ENCODE measurements at places on chromosomes 6 and 20. TPM values are rescaled to one million over a fixed set of nuclear protein-coding genes. Genes with fewer than 3 reads are reported as not detected.

DNA sequence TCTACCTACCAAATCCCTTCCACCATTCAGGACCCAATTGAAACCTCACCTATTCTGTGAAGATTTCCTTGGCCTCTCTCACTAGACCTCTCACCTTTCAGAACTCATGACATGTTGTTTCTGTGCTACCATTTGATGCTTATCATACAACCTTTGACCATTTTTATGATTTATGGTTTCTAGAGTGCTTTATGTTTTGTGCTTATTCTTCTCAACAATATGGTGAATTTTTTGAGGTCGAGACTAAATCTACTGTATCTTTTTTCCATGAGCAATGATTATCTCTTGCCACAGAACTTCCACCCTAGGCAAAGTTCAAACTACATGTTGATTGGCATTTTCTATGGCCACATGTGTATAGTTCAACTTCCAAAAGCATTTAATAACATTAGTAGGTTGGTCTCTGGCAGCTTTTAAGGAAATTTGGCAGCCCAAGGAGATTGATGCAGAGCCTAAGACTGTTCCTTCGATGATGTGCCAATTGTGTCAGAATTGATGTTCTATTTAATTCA, 84.9 kb downstream of the OLIG3 start:
- DNase-seq: no peak

- no peak for DNase-seq
Observed at GRCh38 chr6:33856655-33857054, 52.9 kb upstream of the MLN start.

DNA sequence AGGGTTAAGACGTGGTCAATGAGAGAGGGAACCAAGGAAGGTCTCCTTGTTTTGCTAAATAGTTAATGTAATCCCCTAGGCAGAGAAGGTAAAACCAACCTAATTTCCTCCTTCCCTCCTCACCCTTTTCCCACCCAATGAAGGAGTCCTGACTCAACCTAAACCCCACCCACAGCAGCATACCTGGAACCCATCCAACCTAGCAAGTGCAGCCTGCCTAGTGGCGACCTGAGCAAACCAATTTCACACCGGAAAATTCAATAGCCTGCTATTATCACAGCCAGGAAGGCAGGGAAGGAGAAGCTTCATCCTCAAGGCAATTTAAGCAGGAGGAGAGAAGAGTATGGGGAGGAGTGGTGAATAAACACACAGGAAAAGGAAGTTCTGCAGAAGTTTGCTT, 46.9 kb downstream of the OSTM1 start:
- DNase-seq: no peak

- no peak for DNase-seq
Observed at GRCh38 chr6:20447157-20447556, 45.5 kb downstream of the E2F3 start.

GRCh38 chr6:15832841-15833240, 170.0 kb upstream of the DTNBP1 start:
- no peak for DNase-seq

GMNN gene
- 4.0 TPM for total RNA-seq

Measured in right atrium auricular region (tissue), 2 donors.